ENCODE measurements at places on chromosomes 7 and 10. TPM values are rescaled to one million over a fixed set of nuclear protein-coding genes. Genes with fewer than 3 reads are reported as not detected.

Gene MOSPD3
- 5.1 TPM for total RNA-seq

Gene KLF6
- 52.1 TPM for total RNA-seq

Gene NRP1
- total RNA-seq: 200 TPM

Gene PANK1
- 5.8 TPM for total RNA-seq

Gene C10orf67
- not detected for total RNA-seq

Gene VKORC1L1
- total RNA-seq: 18.5 TPM

Gene LEP
- total RNA-seq: 0.36 TPM

Gene STAG3
- 0.59 TPM for total RNA-seq

Gene TMEM139
- not detected for total RNA-seq

Gene CFTR
- not detected for total RNA-seq

Gene SAMD9L
- 17.7 TPM for total RNA-seq

Gene C7orf57
- total RNA-seq: under 0.01 TPM

Gene BMPER
- total RNA-seq: 9.7 TPM

Gene HOXA1
- 1.5 TPM for total RNA-seq

Gene LDB3
- total RNA-seq: under 0.01 TPM

Gene SNX13
- 59.7 TPM for total RNA-seq

Gene TMEM176A
- total RNA-seq: not detected

Gene FRMPD2
- total RNA-seq: 0.59 TPM

Gene CYP51A1
- total RNA-seq: 278 TPM

Gene PSPH
- 49.9 TPM for total RNA-seq

Gene PMS2
- 23.5 TPM for total RNA-seq

Gene SP4
- total RNA-seq: 5.1 TPM

Gene SORBS1
- 0.29 TPM for total RNA-seq

Gene ZKSCAN1
- 46.0 TPM for total RNA-seq

Gene METTL27
- 8.7 TPM for total RNA-seq

Gene TRPV6
- total RNA-seq: not detected

Gene TET1
- total RNA-seq: 4.0 TPM

Gene KLF14
- total RNA-seq: not detected

Gene RBP3
- not detected for total RNA-seq

Gene ANKRD16
- 9.4 TPM for total RNA-seq

Gene HPSE2
- not detected for total RNA-seq

Gene GNGT1
- total RNA-seq: not detected
